ENCODE measurements at places on chromosomes 2 and 18.

DNA sequence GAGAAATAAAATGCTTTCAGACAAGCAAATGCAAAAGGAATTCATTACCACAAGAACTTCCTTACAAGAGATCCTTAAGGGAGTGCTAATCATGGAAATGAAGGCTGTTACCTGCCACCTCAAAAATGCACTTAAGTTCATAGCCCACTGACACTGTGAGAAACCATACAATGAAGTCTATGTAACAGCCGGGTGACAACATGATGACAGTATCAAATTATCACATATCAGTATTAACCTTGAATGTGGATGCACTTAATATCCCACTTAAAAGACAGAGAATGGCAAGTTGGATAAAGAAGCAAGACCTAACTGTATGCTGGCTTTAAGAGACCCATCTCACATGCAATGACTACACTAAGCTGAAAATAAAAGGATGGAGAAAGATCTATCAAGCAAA lies 403.4 kb upstream of the MC4R start:
- DNase-seq = no peak

DNA sequence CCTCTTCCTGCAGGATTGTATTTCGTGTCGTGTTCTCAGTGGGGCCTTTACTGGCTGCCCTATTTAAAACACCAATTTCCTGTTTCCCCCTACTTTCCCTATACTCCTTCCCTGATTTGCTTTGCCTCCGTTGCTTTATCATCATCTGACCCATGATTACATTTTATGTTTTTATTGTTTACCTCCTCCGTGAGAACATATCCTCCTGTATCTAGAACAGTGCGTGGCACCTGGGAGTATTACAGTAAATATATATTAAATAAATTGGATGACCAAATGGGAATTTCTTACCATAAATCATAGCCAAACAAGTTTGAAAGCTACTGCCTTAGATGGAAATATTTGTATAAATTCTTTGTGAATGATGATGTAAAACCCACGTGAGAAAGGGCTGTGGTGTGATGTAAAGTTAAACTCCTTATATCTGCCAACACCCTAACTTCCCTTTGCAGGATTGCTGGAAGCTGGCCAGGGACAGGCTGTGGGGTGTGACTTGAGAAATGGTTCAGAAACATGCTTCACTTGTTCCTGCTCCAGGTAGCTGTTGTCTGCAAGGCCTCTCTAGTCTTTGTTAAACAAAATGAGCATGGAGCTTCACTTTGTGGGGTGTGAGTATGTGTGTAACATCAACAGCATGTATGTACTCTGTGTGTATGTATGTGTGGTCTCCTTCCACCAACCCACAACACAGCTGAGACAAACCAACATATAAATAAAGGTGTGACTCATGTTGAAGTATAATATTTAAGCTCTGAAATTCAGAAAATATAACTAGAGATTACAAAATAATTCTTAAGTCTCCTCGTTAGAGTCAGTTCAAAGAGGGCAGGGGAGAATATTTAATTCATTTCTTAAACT lies 40.3 kb downstream of the LHCGR start:
- DNase-seq = no peak

GRCh38 chr2:166375736-166376487 lies at the start of gene SCN9A:
SCN9A (minus strand) TSS chr2:166375944; CDS start chr2:166311756, 64,188 bp downstream.
- peak; percentile 9 for DNase-seq

GRCh38 chr2:41989501-41990180 lies 58.2 kb upstream of the PKDCC start:
- DNase-seq = no peak

DNA sequence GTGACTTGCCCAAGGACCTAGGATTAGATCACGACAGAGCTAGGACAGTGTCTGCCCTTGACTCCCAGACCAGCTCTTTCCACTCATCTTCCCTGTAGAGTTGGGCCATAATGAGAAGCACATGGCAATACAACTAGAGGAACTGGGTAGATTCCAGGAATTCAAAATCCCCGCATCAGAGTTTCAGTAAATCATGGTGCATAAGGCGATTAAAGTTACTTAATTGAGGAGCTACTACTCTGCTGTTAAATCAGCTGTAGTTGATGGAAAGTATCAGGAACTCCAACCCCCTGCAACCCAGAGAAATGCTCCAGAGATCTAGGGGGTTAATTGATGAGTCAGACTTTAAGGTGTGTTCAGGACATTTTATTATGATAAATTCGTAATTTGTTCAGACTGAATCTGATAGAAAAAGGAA lies 5.7 kb downstream of the ANTXR1 start:
- no peak for DNase-seq

GRCh38 chr2:74399785-74400184 lies 19.7 kb upstream of the DCTN1 start:
- no peak for DNase-seq

- DNase-seq = no peak
Measured at GRCh38 chr18:39389800-39390379, 1824.3 kb upstream of the CELF4 start.

DNA sequence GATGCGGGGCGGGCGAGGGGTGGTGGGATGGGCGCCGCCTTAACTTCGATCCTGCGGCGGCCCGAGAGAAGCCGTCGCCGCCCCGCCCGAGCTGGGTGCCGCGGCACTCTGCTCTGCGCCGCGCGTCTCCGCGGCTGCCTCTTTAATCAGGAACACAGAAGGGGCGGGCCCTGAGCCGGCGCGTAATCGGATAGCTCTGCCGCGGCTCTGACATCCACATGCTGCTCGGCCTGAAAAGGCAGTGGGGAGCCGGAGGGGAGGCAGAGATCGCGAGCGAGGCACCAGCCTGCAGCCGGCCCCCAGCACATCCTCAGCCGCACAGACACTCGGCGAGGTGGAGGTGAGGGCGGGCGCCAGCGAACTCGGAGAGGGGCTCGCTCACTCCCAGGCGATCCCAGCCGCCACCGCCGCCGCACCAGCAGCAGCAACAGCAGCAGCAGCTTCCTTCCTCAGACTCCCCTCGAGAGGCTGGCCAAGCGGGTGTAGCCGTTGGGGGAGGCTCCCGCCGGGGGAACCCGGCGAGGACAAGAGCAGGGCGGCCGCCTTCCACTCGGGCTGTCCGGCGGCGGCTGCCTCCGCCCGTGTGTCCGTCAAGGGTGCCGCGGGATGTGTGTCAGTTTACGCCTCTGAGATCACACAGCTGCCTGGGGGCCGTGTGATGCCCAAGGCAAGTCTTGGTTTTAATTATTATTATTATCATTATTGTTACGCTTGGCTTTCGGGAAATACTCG lies at the start of gene NRP2:
Gene NRP2 (plus strand): TSS at position 263 of the 732 bp plus-strand sequence. CDS start 790 bp downstream, outside the sequence.
- DNase-seq = no peak

DNA sequence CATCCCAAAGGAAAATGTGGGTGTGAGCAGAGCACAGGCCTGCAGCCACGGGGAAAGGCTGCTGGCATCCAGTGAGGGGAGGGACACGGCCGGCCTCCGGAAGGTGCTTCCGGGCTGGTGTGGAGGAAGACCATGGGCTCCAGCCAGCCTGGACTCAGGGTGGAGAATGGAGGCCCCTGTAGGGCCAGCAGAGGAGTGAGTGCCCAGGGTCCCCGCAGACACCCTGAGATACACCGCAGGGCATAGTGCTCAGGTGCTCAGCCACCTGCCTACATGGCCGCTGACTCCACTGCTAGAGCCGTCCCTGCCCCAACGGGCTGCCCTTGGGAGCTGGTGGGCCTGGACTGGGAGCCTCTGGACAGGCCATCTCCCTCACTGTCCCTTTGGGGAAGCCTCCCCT lies 28.5 kb upstream of the SNTG2 start:
- no peak for DNase-seq

GRCh38 chr2:103739921-103740320 lies 978.1 kb downstream of the TMEM182 start:
- DNase-seq = no peak

Measured in NCI-H187 treated with DMSO at 0.1 percent for 48 hours (cell line).